ENCODE measurements at places on chromosomes 7 and 10.

- H3K4me1 ChIP-seq, result no peaks in the 10 kb centered on the region
- peak; percentile 10 for DNase-seq
- no peaks in the 10 kb centered on the region for H3K27me3 ChIP-seq
- H3K4me3 ChIP-seq, result no peak overlapping the region
- no peaks in the 10 kb centered on the region for H3K36me3 ChIP-seq
- H3K27ac ChIP-seq, result no peak overlapping the region
These were observed 35.7 kb upstream of the FGL2 start for GRCh38 chr7:77235276-77235675.

GRCh38 chr10:69217119-69217754, 2.9 kb upstream of the HKDC1 start:
- H3K36me3 ChIP-seq, result no peaks in the 10 kb centered on the region
- DNase-seq, result no peak
- H3K27ac ChIP-seq, result no peak overlapping the region
- peaks cover 5% of the 10 kb centered on the region for H3K4me1 ChIP-seq
- H3K4me3 ChIP-seq, result no peak overlapping the region
- H3K27me3 ChIP-seq, result no peaks in the 10 kb centered on the region

- no peak overlapping the region for H3K4me3 ChIP-seq
- H3K27ac ChIP-seq, result no peak overlapping the region
- H3K4me1 ChIP-seq, result no peaks in the 10 kb centered on the region
- H3K27me3 ChIP-seq, result no peaks in the 10 kb centered on the region
- H3K36me3 ChIP-seq, result no peaks in the 10 kb centered on the region
These were observed 17.4 kb upstream of the MRLN start for GRCh38 chr10:59770689-59771088.

- DNase-seq, result no peak
- no peak overlapping the region for H3K27ac ChIP-seq
- no peaks in the 10 kb centered on the region for H3K4me1 ChIP-seq
- no peaks in the 10 kb centered on the region for H3K27me3 ChIP-seq
- no peak overlapping the region for H3K4me3 ChIP-seq
These were observed 105.4 kb downstream of the ITIH5 start for GRCh38 chr10:7561216-7561893.

- H3K27me3 ChIP-seq, result no peaks in the 10 kb centered on the region
These were observed 171.0 kb upstream of the FOXP2 start for GRCh38 chr7:114243646-114244045.

- no peaks in the 10 kb centered on the region for H3K27me3 ChIP-seq
- no peak overlapping the region for H3K27ac ChIP-seq
- no peaks in the 10 kb centered on the region for H3K4me1 ChIP-seq
- no peak overlapping the region for H3K4me3 ChIP-seq
- H3K36me3 ChIP-seq, result peaks cover 8% of the 10 kb centered on the region
These were observed 33.3 kb downstream of the ARHGAP19 start for GRCh38 chr10:97259119-97259518.

DNA sequence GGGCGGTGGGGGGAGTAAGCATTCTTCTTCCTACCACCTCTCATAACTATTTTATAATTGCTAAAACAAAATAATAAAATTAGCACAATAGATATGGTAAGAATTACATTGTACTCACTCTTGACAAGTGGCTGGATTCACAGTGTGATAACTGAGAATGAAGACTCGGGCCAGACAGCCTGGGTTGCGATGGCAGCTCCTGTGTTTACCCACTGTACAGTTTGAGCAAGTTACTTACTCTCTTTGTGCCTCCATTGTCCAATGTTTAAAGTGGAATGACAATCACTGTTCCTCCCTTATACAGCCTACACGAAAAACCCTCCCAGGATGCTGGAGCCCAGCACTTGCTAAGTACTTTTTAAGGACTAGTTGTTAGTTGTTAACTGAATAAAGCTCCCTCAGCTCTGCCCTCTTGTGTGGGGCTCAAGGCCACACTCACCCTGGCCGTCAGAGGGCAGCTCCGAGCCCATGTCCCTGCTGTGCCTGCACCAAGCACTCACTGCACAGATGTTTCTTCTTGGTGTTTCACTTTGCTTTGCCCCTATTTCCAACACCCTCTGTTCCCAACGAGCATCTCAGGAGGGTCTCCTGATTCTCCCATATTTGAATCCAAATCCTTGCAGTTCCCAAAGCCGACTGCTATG, 56.4 kb upstream of the NPS start:
- H3K36me3 ChIP-seq, result no peaks in the 10 kb centered on the region
- no peaks in the 10 kb centered on the region for H3K27me3 ChIP-seq
- H3K4me3 ChIP-seq, result no peak overlapping the region
- H3K4me1 ChIP-seq, result no peaks in the 10 kb centered on the region
- H3K27ac ChIP-seq, result no peak overlapping the region
- DNase-seq, result peak; percentile 53

DNA sequence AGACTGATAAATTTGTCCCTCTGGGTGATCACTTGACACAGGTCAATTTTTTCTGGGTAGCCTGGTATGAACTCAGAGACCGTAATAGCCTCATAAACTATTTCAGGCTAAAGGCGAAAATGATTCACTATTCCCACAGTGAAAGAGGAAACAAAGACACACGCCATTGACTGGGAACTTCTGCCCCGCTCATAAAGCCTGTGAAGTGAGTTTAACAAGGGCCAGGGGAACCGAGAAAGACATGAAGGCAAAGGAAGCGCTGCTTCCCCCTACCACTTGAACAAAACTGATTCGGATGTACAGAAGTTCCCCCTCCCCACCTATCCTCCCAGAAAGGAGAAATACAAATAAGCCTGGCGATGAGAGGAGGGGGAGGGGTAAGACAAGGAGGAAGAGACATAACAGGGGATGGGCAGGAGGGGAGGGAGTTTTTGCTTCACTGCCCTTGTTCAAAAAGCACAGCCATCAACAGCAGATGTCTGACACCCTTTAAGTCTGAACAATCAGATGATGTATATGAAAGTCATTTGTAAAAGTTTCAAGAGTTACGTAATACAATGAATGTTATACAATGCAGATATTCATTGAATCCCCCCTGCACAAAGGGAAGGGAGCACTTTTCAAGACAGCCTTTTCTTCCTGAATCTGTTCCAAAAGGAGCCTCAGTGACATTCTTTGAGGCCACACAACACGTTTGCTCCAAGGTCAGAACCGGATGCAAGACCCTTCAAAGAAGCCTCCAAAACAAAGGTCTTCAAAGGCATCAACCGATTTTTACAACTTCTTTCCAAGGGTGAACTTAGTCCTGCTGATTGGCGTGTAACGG, 734 bp downstream of the ABCB4 start:
- H3K27me3 ChIP-seq, result no peaks in the 10 kb centered on the region
- H3K4me3 ChIP-seq, result no peak overlapping the region
- peaks cover 18% of the 10 kb centered on the region for H3K4me1 ChIP-seq
- no peaks in the 10 kb centered on the region for H3K36me3 ChIP-seq
- peak; percentile 56 for DNase-seq

DNA sequence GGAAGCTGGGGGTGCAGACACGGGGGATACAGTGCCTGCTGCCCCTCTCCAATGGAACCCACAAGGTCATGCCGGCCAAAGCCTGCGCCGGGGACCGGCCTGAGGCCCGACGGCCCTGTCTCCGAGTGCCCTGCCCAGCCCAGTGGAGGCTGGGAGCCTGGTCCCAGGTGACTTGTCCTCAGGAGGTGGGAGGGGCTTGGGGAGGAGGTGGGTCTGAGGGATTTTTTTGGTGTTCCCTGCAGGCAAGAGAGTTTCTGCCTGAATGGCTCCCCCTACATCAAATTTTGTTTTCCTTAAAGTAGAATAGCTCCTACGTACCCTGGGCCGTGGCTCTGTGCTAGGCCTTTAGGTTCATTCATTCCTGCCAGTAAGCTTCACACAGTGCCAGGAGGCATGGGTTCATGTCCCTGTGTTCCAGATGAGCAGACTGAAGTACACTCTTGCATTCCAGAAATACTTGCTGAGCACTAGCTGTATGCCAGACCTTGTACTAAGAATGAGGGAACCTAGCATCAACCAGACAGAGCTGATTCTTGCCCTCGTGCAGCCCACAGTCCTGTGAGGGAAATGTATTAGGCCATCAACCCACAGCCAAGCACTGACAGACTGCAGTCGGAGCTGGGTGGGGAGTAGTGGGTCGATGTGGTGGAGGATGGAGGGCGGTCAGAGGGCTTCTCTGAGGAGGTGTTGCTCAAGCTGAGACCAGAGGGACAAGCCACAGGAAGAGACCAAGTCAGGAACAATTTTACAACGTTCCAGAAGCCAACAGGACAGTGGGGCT, 31.1 kb downstream of the TBATA start:
- no peak for DNase-seq
- H3K27ac ChIP-seq, result no peak overlapping the region
- no peaks in the 10 kb centered on the region for H3K4me1 ChIP-seq
- H3K27me3 ChIP-seq, result no peaks in the 10 kb centered on the region
- H3K4me3 ChIP-seq, result no peak overlapping the region

DNA sequence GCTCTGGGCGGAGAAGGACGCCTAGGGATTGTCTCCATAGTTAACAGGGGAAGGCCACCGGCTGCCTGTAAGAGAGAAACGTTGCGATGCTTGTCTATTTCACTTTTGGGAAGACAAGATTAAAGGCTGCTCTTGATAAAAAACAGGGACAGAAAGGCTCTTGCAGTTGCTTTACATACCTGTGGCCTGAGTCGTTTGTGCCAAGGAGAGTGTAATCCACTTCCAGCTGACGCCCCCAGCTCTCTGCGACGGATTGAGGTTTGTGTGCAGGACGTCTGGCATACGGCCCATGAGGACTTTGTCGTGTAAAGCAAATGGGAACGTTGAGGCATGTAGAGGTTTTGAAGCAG, 1.1 kb downstream of the MAP3K8 start:
- H3K4me1 ChIP-seq, result peaks cover 70% of the 10 kb centered on the region
- H3K4me3 ChIP-seq, result peak overlapping the region; percentile 92

GRCh38 chr10:86664341-86665217, 3.7 kb upstream of the LDB3 start:
- H3K4me1 ChIP-seq, result peaks cover 41% of the 10 kb centered on the region
- no peaks in the 10 kb centered on the region for H3K27me3 ChIP-seq
- no peaks in the 10 kb centered on the region for H3K36me3 ChIP-seq
- H3K4me3 ChIP-seq, result no peak overlapping the region
- no peak for DNase-seq

GRCh38 chr10:77348751-77349150, 288.9 kb downstream of the KCNMA1 start:
- DNase-seq, result no peak
- no peak overlapping the region for H3K4me3 ChIP-seq
- no peak overlapping the region for H3K27ac ChIP-seq
- no peaks in the 10 kb centered on the region for H3K36me3 ChIP-seq
- H3K4me1 ChIP-seq, result no peaks in the 10 kb centered on the region

- no peak overlapping the region for H3K4me3 ChIP-seq
- no peak overlapping the region for H3K27ac ChIP-seq
- no peaks in the 10 kb centered on the region for H3K27me3 ChIP-seq
These were observed 40.2 kb downstream of the ANKRD61 start for GRCh38 chr7:6071406-6071805.

- no peaks in the 10 kb centered on the region for H3K4me1 ChIP-seq
- no peak overlapping the region for H3K27ac ChIP-seq
- no peak for DNase-seq
- no peak overlapping the region for H3K4me3 ChIP-seq
- H3K36me3 ChIP-seq, result no peaks in the 10 kb centered on the region
- no peaks in the 10 kb centered on the region for H3K27me3 ChIP-seq
These were observed 516.3 kb upstream of the KCND2 start for GRCh38 chr7:119756687-119757086.

DNA sequence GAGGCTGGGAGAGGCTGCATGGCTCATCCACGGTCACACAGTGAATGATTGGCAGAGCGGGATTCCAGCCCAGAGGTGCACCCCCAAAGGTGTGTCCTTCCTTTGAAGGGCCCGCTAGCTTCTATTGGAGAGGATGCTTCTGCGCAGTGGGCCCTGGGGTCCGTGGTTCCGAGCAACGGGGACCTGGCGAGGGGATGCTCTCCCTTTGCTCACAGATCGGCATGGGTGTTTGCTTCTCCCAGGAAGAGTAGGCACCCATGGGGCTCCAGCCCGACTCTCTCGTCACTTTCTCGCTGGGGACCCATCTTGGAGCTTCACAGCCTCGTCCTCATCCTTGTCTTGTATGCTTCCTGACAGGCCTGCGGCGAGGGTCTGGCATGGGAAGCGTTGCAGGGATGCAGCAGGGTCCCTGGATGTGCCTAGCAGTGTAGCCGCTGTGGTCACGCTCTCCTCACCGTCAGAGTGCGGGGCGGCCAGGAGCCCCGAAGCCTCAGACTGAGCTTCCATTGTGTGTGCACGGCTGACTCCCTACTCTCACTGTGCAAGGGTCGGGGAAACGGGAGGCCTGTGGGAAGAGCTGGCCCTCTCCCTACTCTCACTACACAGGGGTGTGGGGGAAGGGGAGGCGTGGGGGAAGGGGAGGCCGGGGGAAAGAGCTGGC, 538.5 kb upstream of the FOXK1 start:
- H3K4me1 ChIP-seq, result no peaks in the 10 kb centered on the region
- DNase-seq, result no peak
- H3K36me3 ChIP-seq, result no peaks in the 10 kb centered on the region
- H3K27ac ChIP-seq, result no peak overlapping the region
- no peaks in the 10 kb centered on the region for H3K27me3 ChIP-seq
- H3K4me3 ChIP-seq, result no peak overlapping the region

DNA sequence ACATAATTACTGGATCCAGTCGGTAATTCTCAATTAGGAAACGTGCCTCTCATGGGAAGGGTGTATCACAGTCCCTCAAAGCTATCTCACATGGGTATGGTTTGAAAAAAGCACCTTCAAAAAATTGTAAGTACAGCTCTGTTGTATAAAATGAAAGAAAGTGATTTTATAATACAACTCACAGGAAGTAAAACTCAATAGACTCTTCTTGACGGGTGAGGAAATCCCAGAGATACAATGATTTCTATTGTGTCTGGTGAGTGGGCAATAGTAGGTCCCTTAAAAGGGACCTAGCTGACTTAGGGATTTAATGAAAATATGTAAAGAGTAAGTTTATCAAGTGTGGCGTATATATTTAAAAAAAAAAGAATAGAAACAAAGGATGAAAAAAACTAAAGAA, 27.0 kb downstream of the TASOR2 start:
- H3K27ac ChIP-seq, result peak overlapping the region; percentile 67
- DNase-seq, result no peak
- peaks cover 92% of the 10 kb centered on the region for H3K4me1 ChIP-seq
- H3K27me3 ChIP-seq, result no peaks in the 10 kb centered on the region
- H3K36me3 ChIP-seq, result no peaks in the 10 kb centered on the region
- H3K4me3 ChIP-seq, result peak overlapping the region; percentile 48

DNA sequence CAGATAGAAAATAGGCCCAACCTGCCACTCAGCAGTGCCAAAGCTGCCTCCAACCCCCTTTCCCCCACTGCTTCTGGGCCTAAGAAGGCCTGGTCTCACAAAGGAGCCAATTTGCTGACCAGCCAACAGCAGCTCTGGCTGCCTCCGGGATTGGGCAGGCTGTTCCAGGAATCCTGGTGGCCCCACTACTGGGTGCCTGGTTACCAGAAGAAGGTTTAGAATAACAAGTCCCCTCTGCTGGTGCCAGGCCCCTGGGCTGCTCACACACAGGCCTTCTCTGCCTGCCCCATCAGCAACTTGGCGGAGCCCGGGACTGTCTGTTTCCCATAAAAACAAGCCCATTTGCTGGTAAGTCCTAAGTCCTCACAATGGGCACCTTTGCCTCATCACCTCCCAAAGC, 1.2 kb downstream of the PHKG1 start:
- no peak for DNase-seq
- no peaks in the 10 kb centered on the region for H3K27me3 ChIP-seq
- H3K27ac ChIP-seq, result no peak overlapping the region
- no peaks in the 10 kb centered on the region for H3K4me1 ChIP-seq

- no peak overlapping the region for H3K27ac ChIP-seq
- no peaks in the 10 kb centered on the region for H3K36me3 ChIP-seq
- no peaks in the 10 kb centered on the region for H3K4me1 ChIP-seq
- no peak for DNase-seq
These were observed 21.8 kb upstream of the NPS start for GRCh38 chr10:127527320-127527719.
